NCI-H82 (cell line): ENCODE measurements at places on chromosomes 6 and 20.

GRCh38 chr20:10707068-10707467, 33.3 kb upstream of the JAG1 start:
- no peak for DNase-seq

GRCh38 chr6:106825156-106825555, 149.4 kb downstream of the CD24 start:
- DNase-seq = no peak

DNA sequence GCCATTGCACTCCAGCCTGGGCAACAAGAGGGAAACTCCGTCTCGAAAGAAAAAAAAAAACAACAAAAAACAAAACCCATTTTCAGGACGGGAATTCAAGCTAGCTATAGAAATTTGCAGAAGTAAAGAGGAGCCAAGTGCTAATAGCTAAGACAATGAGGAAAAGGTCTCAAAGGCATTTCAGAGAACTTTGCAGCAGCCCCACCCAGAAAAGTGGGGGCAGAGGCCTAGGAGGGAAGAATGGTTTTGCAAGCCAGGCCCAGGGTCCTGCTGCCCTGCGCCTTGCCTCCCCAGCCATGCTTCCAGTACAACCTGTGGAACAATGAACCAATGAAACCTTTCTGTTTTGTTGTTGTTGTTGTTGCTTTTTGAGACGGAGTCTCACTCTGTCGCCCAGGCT, 38.3 kb upstream of the SAMHD1 start:
- DNase-seq = no peak

DNA sequence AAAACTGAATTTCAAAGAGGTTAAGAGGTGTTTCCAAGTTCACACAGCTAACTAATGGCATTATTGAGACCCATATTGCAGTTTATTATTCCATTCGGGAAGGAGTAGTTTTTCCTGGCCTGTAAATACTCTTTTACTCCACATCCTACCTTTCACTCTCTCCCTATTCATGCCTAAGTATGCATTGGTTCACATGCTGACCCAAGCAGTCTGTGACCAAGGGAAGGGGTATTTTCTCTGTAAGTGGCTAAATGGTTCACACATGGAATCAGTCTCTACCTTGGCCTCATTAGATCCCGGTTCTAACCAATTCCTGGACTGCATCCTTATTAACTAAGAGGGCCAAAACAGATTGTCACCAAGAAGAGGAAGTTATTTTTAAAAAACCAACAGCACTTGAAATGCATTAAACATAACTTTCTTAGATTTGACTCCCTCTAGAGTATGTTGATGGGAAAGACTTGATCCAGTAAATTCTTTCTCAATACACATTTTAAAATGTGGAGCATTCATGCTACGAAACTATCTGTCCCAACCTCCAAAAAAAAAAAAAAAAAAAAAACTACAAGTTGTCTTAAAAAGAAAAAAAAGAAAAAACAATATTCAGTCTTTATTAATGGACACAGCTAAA, 17.8 kb upstream of the RSPO3 start:
- DNase-seq = no peak

- no peak for DNase-seq
Measured at GRCh38 chr20:38889792-38890496, 36.3 kb upstream of the FAM83D start.

- peak; percentile 86 for DNase-seq
Measured at GRCh38 chr6:44237813-44238433, 9.0 kb upstream of the HSP90AB1 start.

- no peak for DNase-seq
Measured at GRCh38 chr20:16587066-16587465, 13.8 kb upstream of the KIF16B start.

DNA sequence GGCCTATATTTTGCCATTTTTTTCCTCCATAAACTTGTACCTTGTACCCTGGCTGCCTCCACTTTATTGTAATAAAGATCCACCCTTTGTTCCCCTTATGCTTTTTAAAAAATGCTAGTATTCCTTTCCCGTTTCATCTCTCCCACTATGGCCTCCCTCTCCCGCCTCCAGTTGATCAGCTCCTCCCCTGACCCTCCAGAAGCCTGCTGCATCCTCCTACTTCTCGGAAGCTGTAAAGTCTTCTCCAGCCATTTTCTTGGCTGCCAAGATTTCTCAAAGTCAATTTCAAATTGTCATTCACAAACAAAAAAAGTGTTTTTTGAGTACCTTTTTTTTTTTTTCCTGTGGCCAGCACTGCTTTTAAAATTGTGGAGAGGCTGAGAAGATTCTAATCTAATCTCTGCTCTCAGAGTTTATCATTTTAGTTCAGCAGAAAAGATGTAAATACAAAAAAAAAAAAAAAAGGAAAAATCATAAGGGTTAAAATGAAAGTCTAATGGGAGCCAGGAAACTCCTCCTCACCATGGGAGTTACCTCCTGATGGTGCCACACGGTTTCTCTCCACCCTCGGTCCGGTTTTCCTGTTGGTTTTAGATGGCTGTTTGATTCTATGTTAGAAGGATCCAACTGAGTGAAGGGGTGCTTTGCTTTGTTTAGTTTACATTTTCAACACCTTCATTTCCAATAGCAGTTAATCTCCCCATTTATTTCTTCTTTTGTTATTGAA, 103.0 kb upstream of the KCNK16 start:
- DNase-seq = no peak

DNA sequence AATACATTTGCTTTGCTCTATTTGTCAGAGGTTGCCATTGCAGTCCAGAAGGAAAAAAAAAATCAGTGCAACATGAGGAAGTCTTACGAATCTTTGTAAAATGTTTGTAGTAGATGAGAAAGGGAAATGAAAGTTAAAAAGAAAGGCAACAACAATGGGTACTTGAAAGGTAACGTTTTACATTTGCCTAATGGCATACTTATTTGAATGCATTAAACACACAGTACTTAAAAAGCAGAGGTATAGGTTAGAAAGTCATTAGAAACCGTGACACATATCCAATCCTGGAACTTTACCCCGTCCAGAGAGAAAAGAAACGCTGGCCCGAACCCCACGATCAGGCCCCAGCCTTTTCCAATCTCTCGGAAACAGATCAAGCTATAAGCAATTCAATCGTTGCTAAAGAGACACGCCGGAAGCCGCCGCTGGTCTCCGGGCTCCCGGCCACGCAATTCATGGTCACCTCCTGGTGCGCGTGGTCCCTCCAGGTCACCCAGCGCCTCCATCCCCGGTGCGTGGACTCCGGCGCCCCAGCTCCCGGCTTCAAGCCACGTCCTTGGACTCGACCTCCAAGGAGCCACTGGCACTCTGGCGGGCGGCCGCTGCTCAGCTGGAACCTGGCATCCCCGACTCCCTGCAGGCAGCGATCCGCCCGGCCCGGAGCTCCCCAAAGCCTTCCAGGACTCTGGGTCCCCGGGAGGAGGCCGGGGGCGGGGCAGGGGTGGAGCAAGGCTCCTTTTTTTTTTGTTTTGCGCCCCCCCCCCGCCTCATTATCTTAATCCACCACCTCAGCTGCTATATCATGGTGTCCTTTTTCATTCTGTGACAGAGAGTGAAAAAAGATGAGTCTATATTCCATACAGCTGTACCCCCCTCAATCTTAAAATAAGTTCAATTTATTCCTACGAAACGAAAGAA, at the start of gene SLC18B1:
TSS of gene SLC18B1 (minus strand) at position 687 of the 918 bp plus-strand sequence. CDS start at position 506, 181 bp downstream.
- DNase-seq = peak; percentile 74

GRCh38 chr6:162973151-162973872, 245.5 kb downstream of the PACRG start:
- peak; percentile 40 for DNase-seq

DNA sequence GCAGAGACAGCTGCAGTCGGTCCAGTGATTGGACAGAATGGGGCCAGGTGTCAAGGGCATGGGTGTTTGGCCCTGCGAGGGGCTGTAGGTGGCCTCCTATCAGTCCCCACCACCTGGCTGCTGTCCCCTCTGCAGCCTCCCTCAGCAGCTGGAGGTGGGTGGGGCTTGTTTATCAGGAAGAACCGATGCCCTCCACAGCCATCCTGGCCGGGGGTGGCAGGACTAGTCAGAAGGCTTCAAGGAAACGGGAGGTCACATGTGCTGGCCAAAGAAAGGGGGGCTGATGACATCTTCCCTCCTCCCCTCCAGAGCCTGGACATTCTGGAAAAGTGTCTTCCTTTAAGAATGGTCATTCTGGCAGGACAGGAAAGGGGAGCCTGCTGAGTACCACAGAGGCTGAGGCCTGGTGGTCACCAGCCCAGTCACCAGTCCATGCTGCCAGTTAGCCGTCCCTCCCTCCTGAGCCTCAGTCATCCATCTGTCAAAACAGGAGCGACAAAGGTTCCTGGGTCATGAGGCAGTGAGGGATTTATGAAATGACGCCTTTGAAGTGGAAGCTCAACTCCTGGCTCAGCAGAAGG, 4.1 kb downstream of the FAM210B start:
- DNase-seq = peak; percentile 56

GRCh38 chr20:61968036-61968810, 97.5 kb downstream of the TAF4 start:
- no peak for DNase-seq

DNA sequence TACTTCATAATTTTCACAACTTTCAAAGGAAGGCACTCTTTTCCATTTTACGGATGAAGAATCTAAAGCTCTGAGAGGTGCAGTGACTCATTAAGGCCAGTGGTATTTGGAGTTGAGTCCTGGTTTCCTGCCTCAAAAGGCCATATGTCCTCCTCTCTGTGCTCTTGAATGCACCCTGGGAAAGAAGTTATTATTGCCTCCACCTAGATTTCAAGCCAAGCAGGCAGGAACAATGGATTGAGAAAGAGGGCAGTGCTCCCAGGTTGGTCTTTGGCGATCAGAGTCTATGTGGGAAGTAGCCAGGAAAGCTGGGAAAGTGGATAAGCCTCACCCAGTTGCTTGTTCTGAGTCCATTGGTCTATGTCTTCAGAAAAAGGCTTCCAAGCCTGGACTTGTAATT, 165.0 kb downstream of the MAFB start:
- DNase-seq = no peak

DNA sequence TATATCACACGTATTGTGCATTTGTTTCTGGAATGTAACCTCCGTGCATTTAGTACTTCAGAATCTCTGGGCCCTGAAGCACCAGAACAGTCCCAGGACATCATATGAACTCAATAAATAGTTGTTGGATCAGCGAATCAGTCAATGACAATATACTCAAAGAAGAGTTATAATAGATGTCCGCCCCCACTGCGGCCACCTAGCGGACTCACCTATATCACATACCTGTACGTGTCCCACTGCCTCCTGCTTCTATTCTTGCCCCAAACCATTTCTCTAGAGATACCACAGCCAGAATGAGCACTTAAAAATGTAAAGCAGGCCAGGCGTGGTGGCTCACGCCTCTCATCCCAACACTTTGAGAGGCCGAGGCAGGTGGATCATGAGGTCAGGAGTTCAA, 73.9 kb downstream of the DCDC2 start:
- DNase-seq = no peak

- DNase-seq = no peak
Measured at GRCh38 chr20:48638546-48638945, 189.3 kb downstream of the PREX1 start.

GRCh38 chr6:35583893-35584688, 71.4 kb upstream of the TULP1 start:
- peak; percentile 90 for DNase-seq

DNA sequence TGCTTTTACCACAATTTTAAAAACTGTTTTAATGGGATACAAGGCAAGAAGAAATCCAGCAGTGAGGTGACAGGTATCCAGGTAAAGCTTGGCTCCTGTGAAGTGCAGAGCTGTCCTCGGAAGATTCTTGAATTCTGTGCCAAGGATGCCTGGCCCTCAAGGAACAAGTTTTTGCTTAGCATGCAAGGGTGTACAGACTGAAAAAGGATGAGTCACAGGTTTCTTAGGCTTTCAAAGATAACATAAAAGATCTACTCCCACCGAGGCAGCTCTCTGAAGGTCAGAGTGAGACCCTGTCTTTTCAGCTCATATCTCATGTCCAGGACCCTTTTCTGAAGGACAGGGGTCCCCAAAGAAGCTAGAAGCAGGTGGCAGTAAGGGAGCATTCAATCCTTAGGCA, 83.3 kb downstream of the CHD6 start:
- DNase-seq = no peak

GRCh38 chr20:62972845-62973745, 20.6 kb downstream of the SLC17A9 start:
- DNase-seq = no peak

DNA sequence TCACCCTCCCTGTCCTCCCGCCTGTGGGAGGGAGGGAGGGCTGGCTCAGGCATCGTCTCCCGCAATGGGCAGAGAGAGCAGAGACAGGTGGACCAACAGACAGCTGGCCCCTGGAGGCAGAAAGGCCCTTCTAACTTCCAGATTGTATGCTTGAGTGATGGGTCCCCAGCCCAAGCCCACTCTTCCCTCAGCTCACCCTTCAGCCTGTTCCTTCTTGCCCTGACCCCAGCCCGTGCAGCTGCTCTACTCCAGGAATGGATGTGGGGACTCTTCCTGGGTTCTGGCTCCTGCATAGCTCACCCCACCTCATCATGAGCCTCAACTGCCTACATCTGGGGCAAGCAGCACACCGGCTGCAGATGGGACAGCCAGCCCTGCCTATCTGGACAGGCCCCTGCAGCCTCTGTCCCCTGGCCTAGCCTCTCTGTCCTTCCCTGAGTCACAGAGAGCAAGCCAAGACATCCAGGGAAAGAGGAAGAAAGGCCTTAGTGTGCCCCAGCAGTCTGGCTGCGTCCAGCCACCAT, 11.5 kb upstream of the SLC22A7 start:
- DNase-seq = no peak

DNA sequence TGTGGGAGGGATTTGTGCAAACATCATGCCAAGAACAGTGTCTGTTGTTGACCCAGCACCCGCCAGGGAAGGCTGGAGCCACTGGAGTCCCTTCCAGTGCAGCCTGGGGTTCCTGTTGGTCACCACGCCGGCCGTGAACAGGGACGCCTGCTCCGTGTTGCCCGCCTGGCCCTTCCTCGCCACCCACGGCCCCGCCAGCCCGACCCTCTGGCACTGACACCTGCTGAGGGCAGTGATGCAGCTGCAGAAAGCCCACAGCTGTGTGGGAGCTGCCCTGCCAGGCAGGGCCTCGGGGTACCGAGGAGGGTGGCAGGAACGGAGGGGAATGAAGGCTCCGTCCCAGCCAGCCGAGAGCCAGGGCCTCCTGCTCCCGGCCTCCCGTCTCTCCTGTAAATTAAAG, 75.5 kb upstream of the SLCO4A1 start:
- DNase-seq = no peak

DNA sequence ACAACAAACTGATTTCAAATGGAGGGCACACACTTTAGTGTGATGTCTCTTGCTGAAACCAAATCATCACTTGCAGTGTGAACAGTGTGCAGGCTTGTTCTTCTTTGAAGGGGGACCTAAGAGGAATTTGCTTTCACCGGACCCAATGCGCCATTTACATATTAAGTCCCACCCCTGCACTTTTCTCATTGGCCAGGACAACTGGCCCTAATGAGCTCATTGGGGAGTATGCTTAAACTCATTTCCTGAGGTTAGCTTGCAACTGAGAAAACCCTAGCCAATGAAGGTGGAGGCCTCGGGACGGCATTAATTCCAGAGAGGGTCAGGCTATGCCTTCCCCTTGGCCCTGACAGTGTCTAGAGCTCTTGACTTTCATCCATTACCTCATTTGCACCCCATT, 58.7 kb downstream of the VEGFA start:
- DNase-seq = peak; percentile 60

DNA sequence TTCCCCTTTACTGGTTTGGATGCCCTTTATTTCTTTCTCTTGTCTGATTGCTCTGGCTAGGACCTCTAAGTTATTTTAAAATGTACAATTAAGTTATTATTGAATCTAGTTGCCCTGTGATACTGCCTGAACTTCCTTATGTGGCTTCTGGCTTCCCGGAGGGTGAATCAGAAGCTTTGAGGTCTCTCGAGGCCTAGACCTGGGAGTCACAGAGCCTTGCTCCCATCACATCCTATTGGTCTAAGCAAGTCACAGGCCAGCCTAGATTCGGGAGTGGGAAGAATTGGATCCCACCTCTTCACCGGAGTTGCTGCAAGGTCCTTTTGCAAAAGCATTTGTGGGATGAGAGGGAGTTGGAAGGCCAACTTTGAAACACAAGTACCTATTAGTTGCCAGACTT, 15.2 kb downstream of the BCAS4 start:
- DNase-seq = no peak
